ENCODE measurements at places on chromosomes 11 and 22. TPM values are rescaled to one million over a fixed set of nuclear protein-coding genes. Genes with fewer than 3 reads are reported as not detected.

Gene GPR152
- total RNA-seq, result not detected

GRCh38 chr11:2585566-2586086 is 114.2 kb downstream of the KCNQ1OT1 start:
- DNase-seq, result no peak

Gene CBLIF
- total RNA-seq, result not detected

GRCh38 chr11:94152678-94153065 is 24.0 kb downstream of the PANX1 start:
- DNase-seq, result no peak

Gene PKP3
- 170 TPM for total RNA-seq

GRCh38 chr11:116925050-116925449 is 87.6 kb upstream of the APOA1 start:
- DNase-seq, result no peak

Gene SLC6A5
- total RNA-seq, result not detected

DNA sequence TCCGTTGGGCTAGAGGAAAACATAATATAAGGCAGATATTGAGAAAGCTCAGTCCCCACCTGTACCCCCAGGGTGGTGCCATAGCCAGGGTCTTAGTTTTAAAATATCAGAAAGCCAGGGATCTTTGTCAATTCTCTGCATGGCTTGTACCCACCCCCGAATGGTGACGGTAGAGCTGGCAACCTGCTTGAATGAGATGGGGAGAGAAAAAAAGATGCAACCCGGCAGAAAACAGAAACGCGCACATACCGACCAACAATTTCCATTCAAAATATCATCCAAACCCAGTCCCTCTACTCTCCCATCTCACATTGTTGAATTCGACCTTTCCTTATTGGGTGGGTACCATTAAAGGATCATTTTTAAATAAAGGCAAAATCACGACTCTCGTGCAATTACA is 543.9 kb downstream of the MIAT start:
- no peak for DNase-seq

All from foreskin keratinocyte (primary cell).